ENCODE measurements at places on chromosomes 6 and 20. TPM values are rescaled to one million over a fixed set of nuclear protein-coding genes. Genes with fewer than 3 reads are reported as not detected.

ZFP64 gene
- 9.1 TPM for total RNA-seq

MAK gene
- total RNA-seq, result not detected

SNX21 gene
- total RNA-seq, result 131 TPM

DNA sequence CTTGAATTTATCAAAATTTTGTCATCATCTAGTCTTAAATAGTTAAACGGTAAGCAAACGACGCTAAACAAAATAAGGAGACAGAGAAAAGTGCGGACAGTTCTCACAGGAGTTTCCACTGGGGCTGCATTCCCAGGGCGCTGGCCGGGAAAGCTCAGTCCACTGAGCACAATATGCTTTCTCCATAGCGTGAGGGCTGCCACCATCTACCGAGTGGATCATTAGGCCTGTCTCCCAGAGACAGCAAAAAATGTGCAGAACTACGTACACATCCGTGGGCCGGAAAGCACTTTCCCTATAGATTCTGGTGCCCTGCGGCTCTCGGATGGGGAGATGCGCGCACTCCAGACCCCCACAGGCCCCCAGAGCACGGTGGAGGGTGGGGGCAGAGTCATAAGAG lies 84.9 kb downstream of the THBS2 start:
- DNase-seq, result peak; percentile 28

SLC22A2 gene
- not detected for total RNA-seq

DNA sequence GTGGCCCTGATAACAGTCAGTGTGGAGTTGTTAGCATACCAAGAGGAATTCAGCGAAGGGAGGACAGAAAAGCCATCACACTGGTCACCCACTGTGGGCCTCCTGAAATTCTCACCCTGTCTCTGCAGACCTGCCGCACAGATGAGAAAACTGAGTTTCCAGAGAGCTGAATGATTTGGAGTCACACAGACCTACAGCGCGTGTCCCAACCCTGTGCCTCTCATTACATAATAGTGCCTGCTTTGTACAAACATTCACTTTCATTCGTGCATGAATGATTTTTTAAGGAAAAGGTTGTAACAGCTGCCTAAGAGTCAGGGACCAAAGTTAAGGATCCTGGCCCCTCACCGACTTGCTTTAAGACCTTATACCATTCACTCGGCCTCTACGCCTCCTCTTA lies 62.7 kb downstream of the THBS2 start:
- peak; percentile 59 for DNase-seq

TGM3 gene
- not detected for total RNA-seq

SULF2 gene
- total RNA-seq, result 6.0 TPM

GRCh38 chr6:147774856-147775255 lies 266.4 kb downstream of the SAMD5 start:
- no peak for DNase-seq

TRERF1 gene
- 1.8 TPM for total RNA-seq

DNA sequence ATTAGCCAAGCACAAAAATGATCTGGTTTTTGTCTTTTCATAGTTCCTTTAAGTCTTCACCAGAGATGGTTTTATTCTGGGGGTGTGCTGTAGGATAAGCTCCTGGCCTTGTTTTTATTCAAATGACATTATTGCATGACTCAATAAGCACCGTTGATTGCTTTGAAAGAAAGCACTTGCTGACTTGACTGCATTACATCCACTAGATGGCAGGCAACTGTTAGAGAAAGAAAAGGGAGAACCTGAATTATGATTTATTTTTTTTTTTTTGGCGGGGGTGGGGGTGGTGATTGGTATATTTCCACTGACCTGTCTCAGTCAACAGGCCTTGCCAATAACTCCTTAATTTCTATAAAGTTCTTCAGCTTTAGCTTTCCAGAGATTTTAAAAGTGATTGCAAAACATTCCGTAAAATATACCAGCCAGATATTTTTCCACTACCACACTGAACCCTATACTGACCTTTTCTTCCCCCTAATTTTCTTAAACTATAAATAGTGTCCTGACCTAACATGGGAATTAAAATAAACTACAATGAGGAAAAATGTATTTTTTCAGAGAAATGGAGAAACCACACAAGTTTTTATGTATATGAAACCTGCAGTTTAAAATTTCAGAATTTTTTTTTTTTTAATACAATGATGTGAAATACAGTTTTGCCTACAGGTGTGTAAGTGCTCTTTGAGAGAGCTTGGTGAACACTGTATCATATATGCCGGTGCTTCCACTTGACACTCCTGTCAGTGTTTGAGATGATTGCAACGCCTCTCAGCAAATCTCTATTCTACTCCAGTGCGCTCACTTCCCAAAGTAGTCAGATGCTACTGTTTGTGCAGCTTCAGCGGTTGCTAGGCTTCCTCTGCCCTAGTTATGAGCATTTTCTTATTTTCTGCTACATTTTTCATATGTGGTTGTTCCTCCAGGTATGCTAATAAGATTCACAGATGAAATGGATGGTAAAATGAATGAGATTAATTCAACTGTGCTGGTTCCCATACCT lies 274.3 kb downstream of the CD109 start:
- peak; percentile 53 for DNase-seq

ARMC12 gene
- total RNA-seq, result 0.16 TPM

DNA sequence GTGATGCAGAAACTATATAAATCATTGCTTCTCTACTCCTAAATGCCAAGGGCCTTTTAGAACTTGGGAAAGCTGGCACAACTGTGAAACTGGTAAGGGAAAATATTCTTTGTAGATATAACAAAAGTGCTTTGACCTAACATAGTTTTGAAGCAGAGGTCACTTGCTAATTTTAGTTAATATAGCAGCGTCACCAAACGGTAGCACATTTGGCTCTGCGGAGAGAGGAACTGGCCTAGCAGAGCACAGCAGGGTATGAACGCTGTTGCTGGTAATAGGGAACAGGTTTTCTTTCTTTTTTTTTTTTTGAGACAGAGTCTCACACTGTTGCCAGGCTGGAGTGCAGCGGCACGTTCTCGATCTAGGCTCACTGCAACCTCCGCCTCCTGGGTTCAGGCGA lies 67.4 kb downstream of the ECT2L start:
- peak; percentile 55 for DNase-seq

DNA sequence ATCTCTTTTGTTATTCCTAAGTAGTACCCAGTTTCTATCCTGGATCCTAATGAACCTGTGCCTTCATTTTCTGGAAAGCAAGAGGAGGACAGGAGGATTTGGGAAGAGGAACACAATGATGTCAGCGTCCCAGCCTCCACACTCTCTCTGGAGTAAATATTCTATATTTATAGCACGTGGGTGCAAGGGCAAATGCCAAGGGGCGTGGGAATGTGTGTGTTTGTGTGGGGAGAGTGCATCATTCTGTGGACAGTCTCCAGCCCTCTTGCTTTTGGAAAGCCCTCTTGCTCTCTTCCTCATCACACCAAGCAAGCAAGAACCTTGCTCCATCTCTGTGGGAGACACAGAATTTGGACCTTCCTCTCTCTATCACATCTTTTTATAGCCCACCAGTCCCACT lies 103.2 kb upstream of the EMILIN3 start:
- peak; percentile 40 for DNase-seq

GRCh38 chr6:136012943-136013342 lies 161.4 kb downstream of the PDE7B start:
- no peak for DNase-seq

DNA sequence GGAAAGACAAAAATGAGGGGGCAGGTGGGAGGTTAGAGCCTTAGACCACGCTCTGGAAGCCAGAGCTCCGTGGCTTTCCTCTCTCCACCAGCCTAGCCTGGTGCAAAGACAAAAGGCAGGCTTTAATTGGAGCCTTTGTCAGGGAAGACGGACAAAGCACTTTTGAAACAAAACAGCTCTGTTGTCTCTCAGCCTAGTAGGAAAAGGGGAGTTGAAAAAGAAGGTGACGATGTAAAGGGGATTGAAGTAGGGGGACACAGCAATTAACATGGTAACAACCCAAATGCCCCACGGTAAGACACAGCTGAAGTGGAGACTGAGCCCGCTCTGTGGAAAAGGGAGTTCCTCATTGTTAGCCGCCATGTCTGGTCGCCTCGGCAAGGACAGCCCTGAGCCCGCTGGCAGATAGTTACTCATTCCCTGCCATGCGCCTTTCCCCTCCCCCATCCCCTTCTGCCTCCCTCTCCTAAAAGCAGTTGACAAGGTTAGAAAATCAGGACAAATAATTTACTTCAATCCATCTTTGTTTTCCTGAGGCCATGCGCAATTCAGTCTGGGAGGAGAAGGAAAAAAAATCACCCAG lies 93.0 kb downstream of the TCP11 start:
- peak; percentile 56 for DNase-seq

- no peak for DNase-seq
Measured at GRCh38 chr6:113733381-113733780, 123.8 kb upstream of the MARCKS start.

NTSR1 gene
- total RNA-seq, result not detected

DNA sequence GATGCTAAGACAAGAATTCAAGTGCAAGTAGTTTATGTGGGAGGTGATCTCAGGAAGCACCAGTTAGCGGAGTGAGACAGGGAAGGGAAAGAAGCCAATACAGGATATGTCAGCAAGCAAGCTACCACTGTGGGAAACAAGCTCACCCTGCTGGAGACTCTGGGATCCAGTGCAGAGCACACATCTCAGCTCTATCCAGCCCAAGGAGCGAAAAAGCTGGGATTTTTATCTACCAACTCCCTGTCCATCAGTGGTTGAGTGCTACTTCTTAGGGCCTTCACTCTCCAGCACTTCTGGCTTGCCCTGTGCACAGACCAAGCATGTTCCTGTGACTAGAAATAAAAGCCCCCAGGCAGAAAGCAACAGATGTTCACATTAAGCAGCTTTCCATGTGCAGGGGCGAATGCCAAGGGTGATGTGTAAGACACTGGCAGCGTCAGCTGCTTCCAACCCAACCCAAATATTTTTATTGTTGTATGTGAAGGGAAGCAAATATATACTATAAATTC lies 10.8 kb upstream of the RNF24 start:
- DNase-seq, result peak; percentile 95

DNA sequence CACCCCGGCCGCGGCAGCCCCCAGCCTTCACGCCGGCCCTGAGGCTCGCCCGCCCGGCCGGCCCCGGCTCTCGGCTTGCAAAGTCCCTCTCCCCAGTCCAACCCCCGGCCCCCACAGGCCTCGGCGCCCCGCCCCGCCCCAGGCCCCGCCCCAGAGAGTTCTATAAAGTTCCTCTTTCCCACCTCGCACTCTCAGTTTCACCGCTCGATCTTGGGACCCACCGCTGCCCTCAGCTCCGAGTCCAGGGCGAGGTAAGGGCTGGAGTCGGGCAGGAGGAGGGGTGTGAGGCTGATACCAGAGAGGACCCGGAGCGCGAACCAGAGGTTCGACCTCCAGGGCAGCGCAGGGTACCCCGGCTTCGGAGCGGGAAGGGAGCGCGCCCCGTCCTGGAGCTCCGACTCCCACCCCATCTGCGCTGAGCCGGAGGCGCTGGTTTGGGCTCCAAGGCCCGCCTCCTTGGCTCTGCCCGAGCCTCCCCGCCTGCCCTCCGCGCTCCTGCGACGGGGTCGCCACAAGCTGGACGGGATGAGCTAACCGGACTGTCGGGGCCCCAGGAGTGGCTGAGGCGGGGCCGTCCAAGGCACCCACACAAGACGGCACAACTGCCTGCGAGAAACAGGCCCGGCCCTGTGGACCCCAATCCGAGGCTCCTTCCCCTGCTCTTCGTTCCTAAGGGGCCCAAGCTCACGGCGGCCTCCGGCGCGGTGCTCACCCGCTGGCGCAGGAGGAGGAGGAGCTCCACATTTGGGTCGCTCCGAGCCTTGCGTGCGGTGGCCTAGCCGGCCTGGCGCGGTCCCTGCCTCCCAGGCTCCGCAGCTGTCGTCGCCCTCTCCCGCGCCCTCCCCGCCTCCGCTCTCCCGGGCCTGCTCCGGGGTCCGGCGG lies at the start of gene IRF4:
IRF4 (plus strand) TSS at position 194 of the 882 bp plus-strand sequence. CDS start 1,401 bp downstream, outside the sequence.
- no peak for DNase-seq

- peak; percentile 98 for DNase-seq
Measured at GRCh38 chr20:45419188-45420091, 3.5 kb downstream of the PIGT start.
